ENCODE measurements at places on chromosomes 7 and 10. TPM values are rescaled to one million over a fixed set of nuclear protein-coding genes. Genes with fewer than 3 reads are reported as not detected.

TFR2 gene
- 11.1 TPM for total RNA-seq

CCM2 gene
- total RNA-seq = 51.6 TPM

PKD2L1 gene
- total RNA-seq = not detected

POM121L12 gene
- not detected for total RNA-seq

RHBDD2 gene
- total RNA-seq = 28.0 TPM

CALML3 gene
- total RNA-seq = not detected

PUS7 gene
- total RNA-seq = 42.6 TPM

DEPP1 gene
- 0.49 TPM for total RNA-seq

OR2A12 gene
- not detected for total RNA-seq

ETV1 gene
- 0.10 TPM for total RNA-seq

TCAF2 gene
- 31.7 TPM for total RNA-seq

ALOX5 gene
- total RNA-seq = 0.96 TPM

SNCG gene
- not detected for total RNA-seq

MSS51 gene
- total RNA-seq = 0.94 TPM

CYP26A1 gene
- total RNA-seq = not detected

ITPRID1 gene
- total RNA-seq = not detected

HEPACAM2 gene
- total RNA-seq = not detected

DNAJB6 gene
- total RNA-seq = 78.0 TPM

SFRP5 gene
- total RNA-seq = 0.27 TPM

MBL2 gene
- total RNA-seq = not detected

COBL gene
- total RNA-seq = not detected

SEC61G gene
- 131 TPM for total RNA-seq

CALN1 gene
- not detected for total RNA-seq

GIMAP2 gene
- total RNA-seq = 40.7 TPM

ACBD7 gene
- total RNA-seq = 1.3 TPM

STRIP2 gene
- 6.9 TPM for total RNA-seq

NXPH1 gene
- not detected for total RNA-seq

AGMO gene
- total RNA-seq = not detected

PIP gene
- not detected for total RNA-seq

INSYN2A gene
- total RNA-seq = not detected

LIPK gene
- not detected for total RNA-seq

SLC13A1 gene
- not detected for total RNA-seq

NDUFB8 gene
- 311 TPM for total RNA-seq

CCDC3 gene
- 0.14 TPM for total RNA-seq

ARPC1B gene
- total RNA-seq = 256 TPM

IQUB gene
- 0.06 TPM for total RNA-seq

COMMD3 gene
- 53.5 TPM for total RNA-seq

ODAD2 gene
- 0.56 TPM for total RNA-seq

PLOD3 gene
- 22.7 TPM for total RNA-seq

ZNF438 gene
- 2.5 TPM for total RNA-seq

OR13A1 gene
- not detected for total RNA-seq

HYAL4 gene
- not detected for total RNA-seq

PGAM2 gene
- 0.34 TPM for total RNA-seq

NRP1 gene
- total RNA-seq = 0.19 TPM

C10orf67 gene
- total RNA-seq = 0.60 TPM

TMEM225B gene
- total RNA-seq = 0.42 TPM

RNF32 gene
- total RNA-seq = 0.62 TPM

HTR5A gene
- total RNA-seq = not detected

GARIN1A gene
- total RNA-seq = 0.29 TPM

JCAD gene
- 0.02 TPM for total RNA-seq

LUC7L2 gene
- total RNA-seq = 150 TPM

TDRD1 gene
- total RNA-seq = 0.24 TPM

BPGM gene
- total RNA-seq = 17.4 TPM

Data from activated naive CD8-positive, alpha-beta T cell treated with anti-CD3 and anti-CD28 coated beads for 36 hours (primary cell).